Head of caudate nucleus (tissue), 42 donors: ENCODE measurements at places on chromosomes 12 and 14.

DNA sequence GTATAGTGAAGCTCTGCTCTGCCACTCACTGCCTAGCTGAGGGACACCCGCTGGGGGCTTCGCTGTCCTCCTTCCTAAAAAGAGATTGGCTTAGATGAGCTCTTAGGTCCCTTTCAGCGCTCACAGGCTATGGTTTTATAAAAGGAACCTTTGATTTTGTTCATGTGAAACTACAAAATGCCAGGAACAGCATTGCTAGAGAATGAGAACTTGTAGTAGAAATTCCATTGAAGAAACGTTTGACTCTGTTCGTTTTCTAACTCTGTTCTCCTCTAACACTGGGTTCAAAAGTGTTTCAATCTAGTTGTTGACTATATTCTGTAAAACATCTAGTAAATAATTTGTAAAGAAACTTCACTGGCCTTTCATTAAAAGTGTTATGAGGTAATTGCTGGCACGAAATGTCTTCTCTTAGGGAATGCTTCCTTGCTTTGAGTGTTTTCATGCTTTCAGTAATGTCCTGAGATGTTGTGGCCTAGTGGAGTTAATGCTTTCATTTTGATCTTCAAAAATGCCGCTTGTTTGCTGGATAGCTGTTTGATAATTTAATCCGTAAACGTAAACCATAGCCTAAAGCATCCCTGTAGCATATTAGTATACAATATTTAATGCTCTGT, 1.6 kb downstream of the MARK3 start:
- no peak for DNase-seq

- no peak for DNase-seq
Observed at GRCh38 chr14:105058521-105059034, 6.7 kb downstream of the GPR132 start.

DNA sequence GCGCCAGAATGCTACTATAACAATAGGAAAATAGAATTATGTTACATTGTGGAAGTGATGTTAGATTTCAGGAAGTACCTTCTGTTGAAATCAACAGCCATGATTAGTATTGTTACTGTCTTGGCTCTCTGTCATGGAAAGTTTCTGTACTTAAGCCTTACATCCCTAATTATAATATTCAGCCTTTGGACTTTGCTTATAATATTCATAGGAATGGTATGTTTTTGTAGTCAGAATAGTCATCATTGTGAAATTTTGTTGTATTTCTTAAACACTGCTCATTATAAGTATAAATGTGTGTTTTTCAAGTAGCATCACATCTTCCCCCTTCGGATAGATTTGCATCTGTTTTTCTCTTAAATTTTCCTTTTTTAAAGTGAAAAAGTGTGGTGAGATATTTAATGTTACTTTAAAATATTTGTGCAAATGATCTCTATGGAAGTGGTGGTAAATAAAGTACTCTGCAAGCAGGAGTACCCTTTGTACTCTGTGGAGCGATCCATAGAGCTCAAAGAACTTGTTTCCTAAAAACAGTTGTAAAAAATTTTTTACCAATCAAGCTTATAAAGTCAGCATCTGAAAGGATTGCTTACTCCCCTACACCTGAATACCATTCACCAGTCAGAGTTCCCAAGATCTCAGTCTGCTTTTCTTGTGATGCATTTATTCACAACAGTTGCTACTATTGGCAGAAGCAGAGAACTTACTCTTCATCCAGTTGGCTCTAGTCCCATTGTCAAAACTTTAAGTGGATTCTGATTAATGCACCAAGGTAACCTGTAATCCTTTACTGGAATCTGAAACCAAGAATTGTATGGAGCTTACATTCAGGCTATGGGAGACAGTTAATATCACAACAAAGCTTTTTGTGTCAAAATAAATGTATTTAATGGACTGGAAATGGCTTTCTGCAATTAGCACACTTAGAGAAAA, 87.8 kb downstream of the RIC8B start:
- no peak for DNase-seq

DNA sequence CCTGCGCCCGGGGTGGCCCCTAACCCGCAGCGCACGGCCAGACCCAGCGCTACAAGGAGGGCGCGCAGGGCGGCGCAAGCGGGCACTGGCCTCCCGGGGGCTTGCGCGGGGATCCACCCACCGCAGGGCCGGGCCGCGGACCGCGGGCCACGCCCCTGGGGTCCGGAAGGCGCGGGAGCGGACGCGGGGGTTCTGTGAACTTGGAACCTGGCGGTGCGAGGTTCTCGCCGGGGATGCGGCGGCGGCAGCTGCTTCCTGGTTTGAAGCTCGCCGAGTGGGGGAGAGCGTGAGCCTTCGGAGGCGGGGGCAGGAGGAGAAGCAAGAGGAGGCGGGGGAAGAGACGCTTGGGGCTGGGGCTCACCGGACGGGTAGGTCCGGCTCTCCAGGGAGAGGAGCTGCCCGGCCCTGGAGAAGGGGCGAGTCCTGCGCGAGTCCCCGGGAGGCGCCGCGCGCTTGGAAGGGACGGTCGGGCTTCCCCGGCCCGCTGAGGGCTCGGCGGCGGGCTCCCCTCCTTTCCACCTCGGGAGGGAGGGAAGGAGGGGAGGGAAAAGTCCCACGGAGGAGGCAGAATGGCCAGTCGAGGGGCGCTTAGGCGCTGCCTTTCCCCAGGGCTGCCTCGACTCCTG, at the start of gene PRKCH:
TSS of gene PRKCH (plus strand) at position 195 of the 626 bp plus-strand sequence. CDS start 523 bp downstream, outside the sequence.
- peak; percentile 68 for DNase-seq

GRCh38 chr14:68594737-68595380, 198.0 kb downstream of the ZFP36L1 start:
- no peak for DNase-seq

GRCh38 chr12:122721057-122721545, 4.5 kb upstream of the HCAR3 start:
- no peak for DNase-seq

- DNase-seq, result no peak
Observed at GRCh38 chr12:106976668-106977067, 10.3 kb downstream of the MTERF2 start.

GRCh38 chr12:26629864-26630263, 203.1 kb downstream of the ITPR2 start:
- DNase-seq, result peak; percentile 65

DNA sequence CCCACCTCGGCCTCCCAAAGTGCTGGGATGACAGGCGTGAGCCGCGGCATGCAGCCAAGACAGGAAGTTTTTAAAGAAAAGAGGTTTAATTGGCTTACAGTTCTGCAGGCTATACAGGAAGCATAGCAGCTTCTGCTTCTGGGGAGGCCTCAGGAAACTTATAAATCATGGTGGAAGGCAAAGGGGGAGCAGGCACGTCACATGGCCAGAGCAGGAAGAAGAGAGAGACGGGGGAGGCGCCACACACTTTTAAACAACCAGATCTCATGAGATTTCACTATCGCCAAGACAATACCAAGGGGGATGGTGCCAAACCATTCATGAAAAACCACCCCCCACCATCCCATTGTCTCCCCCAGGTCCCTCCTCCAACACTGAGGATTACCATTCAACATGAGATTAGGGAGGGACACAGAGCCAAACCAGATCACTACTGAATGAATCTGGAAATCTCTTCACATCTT, 14.1 kb downstream of the CCDC63 start:
- no peak for DNase-seq

DNA sequence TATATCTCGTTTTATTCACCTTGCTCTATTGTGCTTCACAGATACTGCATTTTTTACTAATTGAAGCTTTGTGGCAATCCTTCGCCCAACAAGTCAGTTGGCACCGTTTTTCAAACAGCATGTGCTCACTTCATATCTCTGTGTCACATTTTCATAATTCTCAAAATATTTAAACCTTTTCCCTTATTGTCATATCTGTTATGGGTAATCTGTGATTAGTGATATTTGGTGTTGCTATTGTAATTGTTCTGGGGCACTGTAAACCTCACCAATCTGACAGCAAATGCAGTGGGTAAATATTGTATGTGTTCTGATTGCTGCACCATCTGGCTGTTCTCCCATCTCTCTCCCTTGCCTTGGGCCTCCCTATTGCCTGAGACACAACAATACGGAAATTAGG, 191.3 kb downstream of the BTG1 start:
- no peak for DNase-seq

- no peak for DNase-seq
Observed at GRCh38 chr12:7833831-7834230, 38.9 kb downstream of the SLC2A14 start.
